ENCODE measurements at places on chromosomes 2 and 18.

DNA sequence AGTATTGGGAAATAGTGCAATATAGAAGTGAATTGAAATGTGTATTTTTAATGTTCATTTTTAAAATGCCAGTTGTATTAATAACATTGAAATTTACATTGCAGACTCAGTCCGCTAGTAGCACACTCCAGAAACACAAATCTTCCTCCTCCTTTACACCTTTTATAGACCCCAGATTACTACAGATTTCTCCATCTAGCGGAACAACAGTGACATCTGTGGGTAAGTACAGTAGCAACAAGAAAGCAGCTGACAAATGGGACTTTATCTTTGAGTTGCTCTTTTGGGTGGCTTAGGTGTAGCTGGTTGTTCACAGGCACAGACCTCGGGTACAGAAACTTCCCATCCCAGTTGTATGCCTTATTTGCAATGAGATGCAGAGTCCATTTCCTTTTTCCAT, 118.2 kb upstream of the IL1R2 start:
- DNase-seq = no peak

DNA sequence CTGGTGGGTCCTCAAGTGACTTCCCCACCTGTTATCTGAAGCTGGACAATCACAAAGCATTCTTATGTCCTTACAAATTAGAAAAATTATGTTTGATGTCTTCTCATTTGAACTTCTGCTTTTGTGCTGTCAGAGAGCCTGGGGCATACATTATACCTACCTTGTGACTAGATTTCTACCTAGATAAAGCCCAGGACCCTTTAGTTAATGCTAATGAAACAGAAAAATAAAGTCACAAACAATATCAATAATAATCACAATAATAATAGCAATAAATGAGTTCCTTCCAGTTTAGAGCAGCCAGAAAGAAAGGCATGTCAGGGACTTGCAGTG, 456.4 kb downstream of the SETBP1 start:
- DNase-seq = no peak

DNA sequence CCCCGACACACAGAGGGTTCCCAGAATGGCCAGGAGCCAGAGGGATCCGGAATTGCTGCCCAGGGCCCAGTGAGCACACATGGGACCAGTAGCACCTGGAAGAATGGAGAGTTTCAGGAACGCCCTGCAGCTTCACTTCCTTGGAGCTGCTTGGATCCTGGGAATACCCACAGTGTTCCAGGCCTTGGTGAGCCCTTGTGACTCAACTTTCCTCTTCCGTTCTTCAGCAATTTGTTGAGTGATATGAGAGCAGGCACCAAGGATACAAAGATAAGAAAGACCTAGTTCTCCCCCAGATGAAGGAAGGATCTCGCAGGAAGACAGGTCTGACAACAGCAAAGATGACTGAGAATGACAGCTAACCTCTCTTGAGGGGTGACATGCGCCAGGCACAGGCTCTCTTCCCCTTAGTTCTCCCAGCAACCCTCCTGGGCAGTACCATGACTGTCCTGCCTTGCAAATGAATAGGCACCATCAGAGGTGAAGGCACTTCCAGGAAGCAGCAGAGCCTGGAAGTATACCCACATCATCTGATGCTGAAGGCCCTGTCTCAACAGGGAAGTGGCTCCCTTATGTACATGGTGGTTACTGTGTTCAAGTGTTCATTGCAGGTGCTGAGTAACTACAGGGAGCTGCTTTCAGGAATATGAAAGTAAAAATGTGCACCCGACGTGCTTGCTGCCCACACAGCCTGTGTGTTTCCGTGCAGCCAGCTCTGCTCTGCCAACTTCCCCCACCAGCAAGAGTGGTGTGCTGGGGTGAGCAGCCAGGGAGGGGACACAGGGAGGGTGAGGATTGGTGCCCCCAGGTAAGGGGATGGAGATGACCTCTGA, 116.2 kb downstream of the STPG4 start:
- DNase-seq = peak; percentile 34

DNA sequence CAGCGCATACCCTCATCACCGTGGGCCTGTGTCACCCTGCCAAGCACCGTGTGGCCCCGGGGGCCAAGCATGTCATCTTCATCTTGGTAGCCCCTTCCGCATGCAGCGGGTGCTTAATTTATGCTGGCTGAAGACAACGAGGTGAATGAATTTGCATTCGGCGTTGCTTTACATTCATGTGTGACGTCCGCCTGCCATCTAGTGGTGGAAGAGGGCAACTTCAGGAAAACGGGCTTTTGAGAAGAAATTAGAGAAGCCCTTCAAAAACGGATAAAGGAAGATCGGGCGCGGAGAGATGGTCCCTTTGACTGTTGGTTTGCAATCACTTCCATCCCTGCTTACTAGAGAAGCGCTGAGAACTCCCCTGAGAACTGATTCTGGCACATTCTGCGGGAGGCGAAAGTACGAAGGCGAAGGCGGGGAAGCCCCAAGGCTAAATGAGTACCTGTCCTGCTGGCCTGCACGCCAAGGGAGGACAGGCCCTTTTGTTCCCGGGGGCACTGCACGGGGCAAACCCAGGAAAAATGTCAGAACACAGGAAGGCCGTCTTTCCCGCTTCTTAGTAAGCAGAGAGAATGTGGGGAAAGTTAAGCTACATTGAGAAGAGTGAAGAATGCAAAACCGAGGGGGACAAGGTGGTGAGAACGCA, 145.9 kb downstream of the ZNF516 start:
- peak; percentile 68 for DNase-seq

All from stimulated activated CD4-positive, alpha-beta T cell treated with anti-CD3 and anti-CD28 coated beads, Interleukin-1b, Interleukin-23, amount 100 ng/mL, for 48 hours (primary cell).